ENCODE measurements at places on chromosomes 16 and 17.

- no peak for DNase-seq
These were observed 612 bp downstream of the PSMD12 start for GRCh38 chr17:67365738-67366192.

- DNase-seq: no peak
These were observed 9.3 kb downstream of the MAP2K3 start for GRCh38 chr17:21293831-21294210.

DNA sequence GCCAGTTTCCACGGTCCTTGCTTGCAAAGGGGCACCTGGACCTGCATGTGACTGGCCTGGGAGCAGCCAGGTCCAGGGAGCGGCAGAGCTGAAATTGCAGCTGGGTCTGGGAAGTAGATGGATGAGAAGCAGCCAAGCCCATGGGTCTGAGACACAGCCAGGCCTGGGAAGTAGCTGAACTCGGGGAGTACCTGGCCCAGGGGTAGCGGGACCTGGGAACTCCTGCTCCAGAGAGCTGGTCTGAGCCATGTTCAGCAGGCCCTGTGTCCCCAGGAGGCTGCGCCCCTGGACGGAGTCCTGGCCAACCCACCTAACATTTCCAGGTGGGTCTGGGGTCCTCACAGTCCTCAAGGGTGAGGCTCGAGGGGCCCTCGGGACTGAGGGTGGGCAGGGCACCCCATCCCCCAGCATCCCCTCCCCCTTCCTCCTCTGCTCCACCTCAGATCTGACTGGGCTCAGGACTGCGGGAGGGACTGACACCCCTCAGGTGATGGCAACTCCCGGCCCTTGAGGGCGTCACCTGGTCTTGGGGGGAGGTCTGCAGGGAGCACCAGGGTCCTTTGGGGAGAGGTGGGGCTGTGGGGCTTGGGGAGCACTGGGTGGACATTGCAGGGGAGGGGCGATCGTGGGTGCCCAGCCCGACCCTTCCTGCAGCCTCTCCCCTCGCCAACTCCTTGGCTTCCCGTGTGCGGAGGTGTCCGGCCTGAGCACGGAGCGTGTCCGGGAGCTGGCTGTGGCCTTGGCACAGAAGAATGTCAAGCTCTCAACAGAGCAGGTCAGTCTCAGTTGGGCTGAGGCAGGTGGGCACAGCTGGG is 3.0 kb downstream of the MSLN start:
- DNase-seq: no peak

DNA sequence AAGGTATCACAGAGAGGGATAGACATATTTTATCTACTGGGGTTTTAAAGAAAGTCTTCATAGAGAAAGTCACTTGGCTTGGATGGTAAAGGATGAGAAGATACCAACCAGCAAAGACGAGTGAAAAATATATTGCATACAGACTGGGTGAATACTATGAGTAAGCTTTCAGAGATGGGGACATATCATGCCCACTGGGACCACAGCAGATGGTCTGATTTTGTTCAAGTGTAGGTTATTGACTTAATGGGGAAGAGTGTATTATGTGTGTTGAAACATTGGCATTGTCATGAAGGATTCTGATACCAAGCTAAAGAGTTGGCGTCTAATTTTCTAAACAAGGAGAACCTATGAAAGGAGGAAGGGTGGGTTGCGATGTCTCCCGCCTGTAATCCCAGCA is 13.8 kb upstream of the MMD start:
- DNase-seq: no peak

- no peak for DNase-seq
These were observed 9.6 kb upstream of the UQCRC2 start for GRCh38 chr16:21943571-21943970.

GRCh38 chr16:9012848-9013507 is 49.3 kb upstream of the USP7 start:
- DNase-seq: no peak

GRCh38 chr17:71276079-71276478 is 844.7 kb upstream of the SOX9 start:
- DNase-seq: no peak

- no peak for DNase-seq
These were observed 153.9 kb downstream of the KCNJ2 start for GRCh38 chr17:70323269-70323668.

GRCh38 chr17:18980682-18981334 is 23.8 kb downstream of the FAM83G start:
- DNase-seq: no peak

- DNase-seq: no peak
These were observed 171.6 kb upstream of the TNRC6C start for GRCh38 chr17:77786740-77787505.

DNA sequence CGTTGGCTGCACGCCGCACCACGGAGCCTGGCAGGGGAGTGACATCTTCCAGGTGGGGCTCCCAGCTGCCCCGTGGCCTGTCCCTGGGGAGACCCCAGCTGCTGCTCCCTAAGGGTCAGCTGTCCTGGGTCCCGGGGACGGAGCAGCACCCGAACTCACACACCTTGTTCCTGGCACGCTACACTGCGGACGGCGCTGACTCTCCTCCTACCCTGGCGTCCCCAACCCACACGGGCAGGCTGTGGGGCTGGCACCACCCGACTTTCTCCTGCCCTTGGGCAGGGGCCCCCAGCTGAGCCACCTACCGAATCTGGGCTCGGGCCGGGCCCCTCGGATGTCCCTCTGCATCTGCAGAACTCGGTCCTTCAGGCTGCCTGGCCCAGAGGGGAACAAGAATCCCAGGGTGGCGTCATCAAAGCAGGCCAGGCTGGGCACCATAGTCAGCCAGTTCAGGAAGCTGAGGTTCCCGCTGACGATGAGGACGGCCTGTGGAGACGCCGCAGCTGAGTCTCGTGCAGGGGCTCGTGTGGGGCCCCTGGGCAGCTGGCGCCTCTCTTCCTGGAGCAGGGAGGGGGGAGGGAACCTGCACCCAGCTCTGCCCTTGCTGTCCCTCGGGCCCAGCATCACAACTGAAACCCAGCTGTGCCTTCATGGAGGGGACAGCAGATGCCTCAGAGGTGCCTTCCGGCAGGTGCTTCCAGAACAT is 70.5 kb upstream of the GNG13 start:
- DNase-seq: no peak

- no peak for DNase-seq
These were observed 15.6 kb downstream of the B4GALNT2 start for GRCh38 chr17:49148171-49148570.

GRCh38 chr17:73297934-73298861 is 13.6 kb downstream of the CDC42EP4 start:
- DNase-seq: no peak

DNA sequence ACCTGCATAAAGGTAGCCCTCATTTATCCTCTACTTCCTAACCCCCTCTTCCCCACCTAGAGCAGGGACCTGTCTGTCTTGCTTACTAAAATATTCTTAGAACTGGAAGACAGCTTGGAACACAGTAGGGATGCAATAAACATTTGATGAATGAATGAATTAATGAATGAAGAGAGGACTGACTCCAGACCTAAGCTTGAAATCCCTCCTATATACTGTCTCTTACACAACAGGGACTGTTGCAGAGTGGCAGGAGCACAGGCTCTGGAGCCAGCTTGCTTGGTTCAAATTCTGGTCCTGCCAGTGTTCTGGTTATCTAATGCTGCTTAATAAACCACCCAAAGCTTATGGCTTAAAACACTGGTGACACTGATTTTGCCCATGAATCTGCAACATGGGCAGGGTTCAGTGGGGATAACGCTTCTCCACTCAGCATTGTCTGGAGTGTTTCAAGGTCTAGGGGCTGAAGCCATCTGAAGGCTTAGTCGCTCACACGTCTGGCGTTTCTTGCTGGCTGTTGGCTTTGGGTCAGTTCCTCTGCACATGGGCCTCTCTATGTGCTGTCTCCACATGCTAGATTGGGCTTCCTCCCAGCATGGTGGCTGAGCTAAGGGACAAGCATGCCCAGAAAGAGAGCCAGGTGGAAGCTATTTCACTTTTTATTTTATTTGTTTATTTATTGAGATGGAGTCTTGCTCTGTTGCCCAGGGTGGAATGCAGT is 12.8 kb upstream of the RAP1GAP2 start:
- DNase-seq: no peak

DNA sequence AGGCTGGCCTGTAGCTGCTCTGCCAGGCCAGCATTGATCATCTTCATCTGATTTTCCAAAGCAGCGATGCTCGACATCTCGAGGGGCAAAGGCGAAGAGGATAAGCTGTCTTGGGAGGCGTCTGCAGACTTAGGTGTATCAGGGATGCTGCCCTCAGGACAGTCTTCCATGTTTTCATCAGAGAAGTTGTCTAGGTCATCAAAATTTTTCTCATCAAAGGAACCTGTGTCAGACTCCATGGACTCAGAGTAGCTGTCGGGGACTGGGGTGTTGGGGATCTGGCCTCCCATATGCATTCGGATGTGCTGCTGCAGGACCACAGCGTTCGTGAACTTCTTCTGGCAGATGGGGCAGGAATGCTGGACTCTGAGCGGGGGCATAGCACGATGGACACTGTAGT is 11.5 kb downstream of the SALL1 start:
- DNase-seq: no peak

DNA sequence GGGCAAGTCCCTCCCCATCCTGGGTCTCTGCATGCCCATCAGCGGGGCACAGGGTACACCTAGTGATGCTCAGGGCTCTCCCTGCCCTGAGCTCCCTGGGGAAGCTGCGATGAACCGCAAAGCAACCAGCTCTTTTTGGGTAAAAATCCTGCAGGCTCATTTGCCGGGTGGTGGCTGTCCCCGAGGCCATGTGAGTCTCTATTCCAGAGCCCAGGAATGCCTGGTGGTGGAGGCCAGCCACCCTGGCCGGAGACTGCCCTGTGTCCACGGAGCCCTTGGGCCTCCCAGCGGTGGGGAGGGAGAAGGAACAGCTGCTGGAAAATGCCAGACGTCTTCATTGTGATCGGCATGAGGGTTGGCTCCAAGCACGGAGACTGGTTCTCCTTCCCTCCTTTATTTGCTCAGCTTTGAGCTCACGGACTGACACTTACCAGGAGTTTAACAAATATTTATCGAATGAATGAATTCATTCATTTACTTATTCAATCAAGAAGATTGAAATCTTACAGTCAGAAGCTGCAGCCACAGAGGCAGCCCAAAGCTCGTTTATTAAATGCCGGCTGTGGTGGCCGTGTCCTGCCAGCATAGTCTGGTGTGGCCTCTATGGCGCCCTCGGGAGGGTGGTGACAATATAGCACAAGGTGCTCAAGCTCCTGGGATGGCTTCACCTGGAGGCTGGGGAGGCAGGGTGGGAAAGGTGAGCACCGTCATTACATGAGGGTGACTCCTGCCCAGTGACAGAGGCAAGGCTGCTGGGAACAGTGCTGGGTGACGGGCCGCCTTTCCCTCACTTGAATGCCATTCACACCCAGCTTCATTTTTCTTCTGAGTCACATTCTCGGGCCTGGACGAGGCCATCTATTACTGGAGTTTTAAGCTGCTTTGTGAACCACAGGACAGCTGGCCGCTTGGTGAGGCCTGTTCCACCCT is 31.1 kb upstream of the JPH3 start:
- no peak for DNase-seq

DNA sequence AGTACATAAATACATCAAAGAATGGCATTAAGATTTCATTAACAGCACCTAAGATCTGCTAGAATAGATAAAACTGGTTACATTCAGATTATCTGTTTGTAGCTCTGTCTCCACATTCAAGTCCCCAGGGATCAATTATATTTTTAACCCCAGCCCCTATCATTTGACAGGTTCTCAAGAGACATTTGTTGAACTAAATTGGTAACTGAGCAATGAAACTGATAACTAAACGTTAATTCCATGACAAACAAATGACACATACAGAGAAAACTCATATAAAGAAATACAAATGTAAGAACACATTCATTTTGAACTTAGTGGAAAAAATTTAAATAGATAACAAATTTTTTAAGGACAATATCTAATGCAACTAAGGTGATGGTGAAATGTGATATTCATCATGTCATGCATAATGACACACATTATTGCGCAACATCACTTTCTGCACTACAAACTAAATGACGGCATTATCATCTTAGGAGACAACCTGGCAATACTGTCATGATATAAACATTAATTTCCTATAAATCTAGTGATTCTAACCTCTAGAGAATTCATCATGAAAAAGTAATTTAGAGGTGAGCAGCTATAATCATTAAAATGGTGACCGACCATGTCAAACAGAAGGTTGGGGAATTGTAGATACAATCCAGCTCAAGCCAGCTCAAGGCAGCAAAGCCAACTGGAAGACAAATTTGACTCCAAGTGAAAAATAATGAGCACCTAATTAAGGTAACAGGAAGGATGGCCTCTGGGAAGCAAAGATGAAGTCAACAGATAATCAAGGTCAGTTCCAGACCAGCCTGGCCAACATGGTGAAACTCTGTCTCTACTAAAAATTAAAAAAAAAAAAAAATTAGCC is 9.5 kb downstream of the ARHGAP17 start:
- DNase-seq: no peak

- DNase-seq: no peak
These were observed 7.0 kb downstream of the PIGQ start for GRCh38 chr16:576823-577201.

DNA sequence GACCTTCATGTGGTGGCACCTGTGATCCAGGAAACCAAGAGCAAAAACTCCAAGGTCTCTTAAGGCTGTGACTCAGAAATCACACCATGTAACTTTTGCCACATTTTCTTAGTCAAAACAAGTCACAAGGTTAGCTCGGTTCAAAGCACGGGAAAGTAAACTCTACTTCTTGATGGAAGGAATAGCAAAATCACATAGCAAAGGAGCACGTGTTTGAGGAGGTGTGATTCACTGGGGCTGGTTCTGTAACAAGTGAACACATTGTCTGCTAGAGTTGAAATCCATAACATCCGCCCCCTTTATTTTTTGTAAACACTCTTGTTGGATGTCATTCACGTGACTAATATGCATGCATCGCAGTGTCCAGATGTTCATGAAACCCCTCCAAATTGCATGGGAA is 415.0 kb upstream of the MAF start:
- DNase-seq: no peak

- DNase-seq: no peak
These were observed 18.2 kb upstream of the MEOX1 start for GRCh38 chr17:43679911-43680310.

- DNase-seq: no peak
These were observed 22.9 kb downstream of the CDK12 start for GRCh38 chr17:39484178-39484577.

- no peak for DNase-seq
These were observed 120.6 kb upstream of the RPL38 start for GRCh38 chr17:74082886-74083285.

GRCh38 chr16:67560827-67561342 is 1.4 kb upstream of the CTCF start:
- no peak for DNase-seq

GRCh38 chr17:77523540-77523939 is 382.8 kb downstream of the SEC14L1 start:
- no peak for DNase-seq

GRCh38 chr16:80604600-80605355 is 64.0 kb downstream of the DYNLRB2 start:
- no peak for DNase-seq

- DNase-seq: no peak
These were observed 405.5 kb upstream of the PSMD7 start for GRCh38 chr16:73891129-73891542.
